SK-MEL-5 (cell line): ENCODE measurements at places on chromosomes 1 and 21. TPM values are rescaled to one million over a fixed set of nuclear protein-coding genes. Genes with fewer than 3 reads are reported as not detected.

AQP10 gene
- not detected in 2 replicates for total RNA-seq

PKLR gene
- total RNA-seq: 0.11 TPM in 1 of 2 replicates, not detected in the other

APCS gene
- not detected in 2 replicates for total RNA-seq

- no peak for DNase-seq
Measured at GRCh38 chr1:3469104-3469848, 14.8 kb downstream of the ARHGEF16 start.

DNA sequence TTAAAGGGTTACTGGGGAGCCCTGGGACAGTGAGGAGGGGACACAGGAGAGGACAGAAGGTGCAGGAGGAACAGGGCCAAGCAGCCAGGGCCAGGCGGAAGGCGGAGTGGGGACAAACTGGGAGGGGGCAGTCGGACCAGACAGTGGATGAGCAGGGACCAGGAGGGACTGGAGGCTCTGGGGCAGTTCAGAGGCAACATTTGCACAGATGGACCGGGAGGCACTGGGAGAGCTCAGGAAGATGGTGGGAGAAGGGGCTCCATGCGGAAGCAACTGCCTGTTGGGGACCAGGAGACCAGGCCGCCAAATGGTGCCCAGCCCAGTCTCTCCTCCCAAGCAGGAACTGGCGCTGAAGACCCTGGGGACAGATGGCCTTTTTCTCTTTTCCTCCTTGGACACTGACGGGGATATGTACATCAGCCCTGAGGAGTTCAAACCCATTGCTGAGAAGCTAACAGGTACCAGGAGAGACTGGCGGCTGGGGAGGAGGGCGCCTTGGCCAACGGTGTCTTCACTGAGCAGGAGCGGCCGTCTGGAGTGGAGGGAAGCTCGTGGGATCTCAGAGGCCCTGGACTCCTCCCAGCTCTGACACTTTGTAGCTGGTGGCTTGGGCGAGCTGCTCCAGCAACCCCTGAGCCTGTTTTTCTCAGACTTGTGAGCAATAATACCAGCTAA lies 847 bp downstream of the SELENON start:
- no peak for DNase-seq

GRCh38 chr1:38005195-38006007 lies at the start of gene FHL3:
TSS of gene FHL3 (minus strand) at chr1:38005514. CDS start at chr1:37999412, 6,102 bp downstream.
- peak; percentile 56 for DNase-seq

GRCh38 chr1:213779228-213779627 lies 208.5 kb upstream of the PROX1 start:
- DNase-seq: no peak
